Activated CD4-positive, alpha-beta T cell treated with anti-CD3 and anti-CD28 coated beads, Interleukin-2, Interleukin-4, amounts not matched to agents 100 ng/mL and 50 ng/mL, durations not matched to agents 16 hours and 8 hours (primary cell): ENCODE measurements at places on chromosomes 5 and 9.

- DNase-seq, result no peak
Measured at GRCh38 chr5:142492781-142493281, 168.0 kb upstream of the SPRY4 start.

DNA sequence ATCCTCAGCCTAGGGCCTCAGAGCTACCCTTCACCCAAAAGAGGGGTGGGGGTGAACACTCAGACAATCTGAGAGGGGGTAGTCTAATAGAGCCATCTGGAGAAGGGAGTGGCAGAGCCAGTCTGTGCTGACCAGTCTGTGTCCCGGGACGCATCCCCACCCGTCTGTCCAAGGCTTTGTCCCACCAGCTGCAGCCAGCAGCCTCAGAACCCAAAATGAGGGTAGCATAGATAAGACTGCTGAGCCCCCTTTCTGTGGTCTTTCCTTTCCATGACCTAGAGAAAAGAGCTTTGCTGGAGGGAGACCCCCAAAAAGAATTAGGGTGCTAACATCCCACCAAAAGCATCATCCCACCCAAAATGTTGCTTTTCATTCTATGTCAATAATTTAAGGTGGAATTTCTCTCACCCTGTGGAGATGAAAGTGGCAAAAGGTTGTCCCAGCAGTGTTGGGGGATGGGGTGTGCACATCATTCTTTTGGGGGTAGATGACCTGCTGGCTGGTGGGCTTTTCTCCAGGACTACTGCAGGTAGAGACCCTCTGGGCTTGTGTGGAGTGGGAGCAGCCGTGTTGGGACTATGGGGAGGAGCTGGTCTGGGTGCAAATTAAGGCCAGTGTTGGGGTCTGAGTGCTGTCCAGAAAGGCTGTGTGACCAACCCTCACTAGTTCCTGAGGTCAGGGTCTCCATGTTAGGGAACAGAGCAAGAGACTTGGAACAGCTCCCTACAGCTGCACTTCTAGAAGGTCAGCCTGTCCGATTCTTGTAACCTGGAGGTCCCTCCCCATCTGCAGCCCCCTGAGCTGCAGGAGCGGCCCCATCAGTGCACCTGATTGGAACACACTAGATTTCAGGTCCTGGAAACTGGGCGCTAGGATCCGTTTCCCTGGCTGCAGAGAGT lies 19.9 kb downstream of the URM1 start:
- DNase-seq, result no peak

DNA sequence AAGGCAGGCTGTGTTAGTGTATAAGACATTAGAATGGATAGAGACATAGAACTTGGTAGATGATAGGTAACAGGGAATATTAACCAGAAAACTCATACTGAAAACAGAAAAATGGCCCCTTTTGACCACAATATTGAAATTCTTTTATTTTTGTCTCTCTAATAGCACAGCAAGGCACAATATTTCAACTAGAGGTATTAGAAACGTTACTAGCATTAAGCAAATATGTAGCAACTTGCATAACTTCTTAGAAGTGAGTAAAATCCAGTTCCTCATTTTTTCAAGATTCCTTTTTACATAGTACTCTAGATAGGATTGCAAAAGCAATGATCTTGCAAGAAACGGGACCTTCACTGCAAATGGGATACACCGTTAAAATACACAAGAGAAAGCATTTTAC lies 102.7 kb upstream of the VCAN start:
- DNase-seq, result no peak

DNA sequence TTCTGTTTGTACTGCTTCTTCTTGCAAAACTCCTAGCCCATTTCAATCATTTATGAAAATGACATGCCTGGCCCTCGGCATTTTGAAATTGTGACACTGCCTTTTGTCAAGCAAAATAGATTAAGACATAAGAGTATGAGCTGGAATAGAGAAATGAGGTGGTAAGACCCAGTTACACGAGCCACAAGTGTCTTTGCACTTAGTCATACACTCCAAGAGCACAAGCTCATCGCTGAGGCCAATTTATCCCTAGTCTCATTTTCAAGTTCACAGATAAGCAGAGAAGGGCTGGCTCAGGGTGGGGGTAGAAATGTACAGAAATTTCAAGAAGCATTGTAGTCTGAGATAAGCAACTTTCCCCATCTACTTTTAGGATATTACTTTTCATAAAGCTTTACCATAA lies 40.6 kb upstream of the MAP1B start:
- DNase-seq, result no peak

- no peak for DNase-seq
Measured at GRCh38 chr5:93355691-93356090, 225.3 kb downstream of the NR2F1-AS1 start.

DNA sequence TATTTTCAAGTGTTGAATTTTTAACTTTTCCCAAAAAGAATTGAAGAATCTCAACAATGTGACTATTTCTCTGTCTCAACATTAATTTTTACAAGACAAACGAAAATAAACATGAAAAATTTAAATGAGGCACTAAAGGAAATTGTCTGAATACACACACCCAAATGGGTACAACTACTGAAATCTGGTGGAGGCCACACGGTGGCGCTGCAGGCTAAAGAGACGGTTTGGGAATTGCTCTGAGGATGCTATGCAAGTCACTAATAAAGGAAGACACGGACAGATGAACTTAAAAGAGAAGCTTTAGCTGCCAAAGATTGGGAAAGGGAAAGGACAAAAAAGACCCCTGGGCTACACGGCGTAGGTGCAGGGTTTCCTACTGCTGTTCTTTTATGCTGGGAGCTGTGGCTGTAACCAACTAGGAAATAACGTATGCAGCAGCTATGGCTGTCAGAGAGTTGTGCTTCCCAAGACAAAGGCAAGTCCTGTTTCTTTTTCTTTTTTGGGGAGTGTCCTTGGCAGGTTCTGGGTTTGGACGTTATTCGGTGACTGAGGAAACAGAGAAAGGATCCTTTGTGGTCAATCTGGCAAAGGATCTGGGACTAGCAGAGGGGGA lies at the start of gene PCDHB10:
Gene PCDHB10, plus strand, starts transcription at position 244 of the 616 bp plus-strand sequence. Its CDS starts 200 bp downstream, at position 444.
- DNase-seq, result peak; percentile 6

GRCh38 chr9:18020121-18020745 lies 441.4 kb downstream of the SH3GL2 start:
- no peak for DNase-seq

GRCh38 chr5:33244441-33245150 lies 196.2 kb upstream of the TARS1 start:
- no peak for DNase-seq

GRCh38 chr5:103561685-103562452 lies 720 bp downstream of the NUDT12 start:
- DNase-seq, result no peak

DNA sequence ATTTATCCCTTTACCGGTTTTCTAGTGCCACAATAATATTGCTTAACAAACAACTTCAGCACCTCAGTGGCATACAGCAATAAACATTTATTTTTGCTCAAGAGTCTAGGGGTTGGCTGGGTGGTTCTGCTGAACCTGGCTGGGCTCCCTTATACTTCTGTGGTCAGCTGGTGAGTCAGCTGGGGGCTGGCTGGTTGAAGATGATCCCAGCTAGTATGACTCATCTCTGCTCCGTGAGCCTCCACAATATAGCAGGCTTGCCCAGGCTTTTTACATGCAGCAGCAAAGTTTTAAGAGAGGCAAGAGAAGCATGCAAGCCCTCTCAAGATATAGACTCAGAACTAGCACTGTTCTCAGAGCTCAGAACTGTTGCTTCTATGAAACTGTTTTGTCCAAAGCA lies 523.5 kb upstream of the CLINT1 start:
- DNase-seq, result peak; percentile 62

- no peak for DNase-seq
Measured at GRCh38 chr5:57299986-57300385, 126.1 kb downstream of the GPBP1 start.

DNA sequence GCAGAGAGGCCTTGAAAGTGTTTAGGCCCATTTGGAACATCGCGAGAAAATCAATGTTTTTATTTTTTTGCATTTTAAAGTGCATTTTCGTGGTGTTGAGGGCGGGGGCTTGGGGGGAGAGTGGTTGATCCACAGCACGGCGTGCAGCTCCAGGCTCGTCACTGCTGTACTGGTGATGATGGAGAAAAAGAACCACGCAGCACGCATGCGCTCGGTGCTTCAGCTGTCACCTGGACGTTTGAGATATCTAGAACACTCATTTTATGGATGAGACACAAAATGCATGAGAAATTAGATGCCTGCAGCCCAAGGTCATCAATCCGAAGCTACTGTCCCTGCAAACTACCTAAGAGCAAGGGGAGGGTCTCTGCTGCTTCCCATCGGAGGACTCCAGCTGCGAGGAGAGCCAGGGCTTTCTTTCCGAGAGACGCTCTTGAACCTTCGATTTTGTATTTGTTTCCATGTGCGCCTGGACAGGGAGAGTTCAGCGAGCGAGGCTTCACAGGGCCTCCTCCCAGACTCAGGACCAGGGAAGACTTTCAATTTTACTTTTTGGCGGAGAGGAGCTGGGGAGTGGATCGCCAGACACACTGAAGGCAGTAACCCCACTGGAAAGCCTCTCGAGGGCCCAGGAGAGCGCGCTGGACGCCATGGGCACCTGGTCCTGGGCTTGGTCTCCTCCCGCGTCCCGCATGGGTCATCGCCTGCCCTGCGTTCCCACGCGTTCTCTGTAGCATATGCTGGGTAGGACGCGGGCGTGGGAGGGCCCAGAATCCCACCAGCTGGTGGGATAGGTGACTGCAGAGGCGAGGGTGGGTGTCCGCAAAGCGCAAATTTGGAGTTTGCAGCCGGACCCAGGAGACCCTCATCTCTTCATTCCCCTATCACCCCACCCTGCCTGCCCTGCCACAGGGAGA lies 2.5 kb downstream of the DMRT2 start:
- DNase-seq, result no peak

GRCh38 chr5:153659039-153659736 lies 168.7 kb downstream of the GRIA1 start:
- no peak for DNase-seq

DNA sequence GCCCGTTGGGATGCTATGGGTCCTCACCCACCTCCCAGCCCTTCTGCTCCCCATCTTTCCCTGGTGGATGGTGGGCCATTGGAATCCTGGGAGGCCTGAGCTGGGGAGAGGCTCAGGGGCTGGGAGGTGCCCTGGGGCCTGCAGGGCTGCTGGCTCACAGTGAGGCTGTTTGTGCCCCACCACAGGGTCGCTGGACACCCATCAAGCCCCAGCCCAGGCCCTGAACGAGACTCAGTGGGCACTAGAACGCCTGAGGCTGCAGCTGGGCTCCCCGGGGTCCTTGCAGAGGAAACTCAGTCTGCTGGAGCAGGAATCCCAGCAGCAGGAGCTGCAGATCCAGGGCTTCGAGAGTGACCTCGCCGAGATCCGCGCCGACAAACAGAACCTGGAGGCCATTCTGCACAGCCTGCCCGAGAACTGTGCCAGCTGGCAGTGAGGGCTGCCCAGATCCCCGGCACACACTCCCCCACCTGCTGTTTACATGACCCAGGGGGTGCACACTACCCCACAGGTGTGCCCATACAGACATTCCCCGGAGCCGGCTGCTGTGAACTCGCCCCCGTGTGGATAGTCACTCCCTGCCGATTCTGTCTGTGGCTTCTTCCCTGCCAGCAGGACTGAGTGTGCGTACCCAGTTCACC lies 4.9 kb upstream of the AIF1L start:
- DNase-seq, result no peak

GRCh38 chr5:137217599-137218200 lies 281.4 kb downstream of the SPOCK1 start:
- DNase-seq, result no peak

GRCh38 chr5:61440596-61440995 lies 108.5 kb downstream of the ZSWIM6 start:
- DNase-seq, result no peak

DNA sequence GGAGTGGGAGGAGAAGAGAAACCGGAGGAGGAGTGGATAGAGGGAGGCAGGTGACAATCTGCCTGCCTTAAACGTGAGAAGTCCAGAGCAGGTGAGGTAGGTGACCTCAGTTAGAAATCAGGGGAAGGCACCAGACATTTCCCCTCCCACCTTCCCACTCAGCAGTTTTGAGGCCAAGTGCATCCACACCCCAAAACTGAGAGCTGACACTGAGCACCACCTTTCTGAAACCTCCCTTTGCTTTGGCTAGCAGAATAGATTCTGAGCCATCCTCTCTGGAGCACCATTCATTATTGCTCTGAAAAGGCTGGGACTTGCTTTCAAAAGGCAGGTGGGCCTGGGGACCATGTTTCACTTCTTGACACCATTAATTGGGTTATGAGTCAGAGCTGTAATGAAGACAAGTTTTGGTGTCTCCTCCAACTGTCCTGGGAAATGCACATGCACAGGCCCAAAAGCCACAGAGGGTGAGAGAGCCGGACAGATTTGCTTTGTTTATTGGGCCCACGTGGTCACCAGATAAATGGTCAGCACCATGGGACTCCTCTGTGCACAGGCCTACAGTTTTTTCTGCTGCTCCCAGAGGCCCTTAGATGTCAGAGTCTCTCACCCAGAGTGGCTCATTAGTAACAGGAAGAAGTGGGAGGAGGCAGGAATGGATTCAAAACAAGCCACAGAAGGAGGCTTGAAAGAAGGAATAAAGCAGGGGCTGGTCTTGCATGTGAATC lies 314.7 kb downstream of the TLE1 start:
- no peak for DNase-seq

DNA sequence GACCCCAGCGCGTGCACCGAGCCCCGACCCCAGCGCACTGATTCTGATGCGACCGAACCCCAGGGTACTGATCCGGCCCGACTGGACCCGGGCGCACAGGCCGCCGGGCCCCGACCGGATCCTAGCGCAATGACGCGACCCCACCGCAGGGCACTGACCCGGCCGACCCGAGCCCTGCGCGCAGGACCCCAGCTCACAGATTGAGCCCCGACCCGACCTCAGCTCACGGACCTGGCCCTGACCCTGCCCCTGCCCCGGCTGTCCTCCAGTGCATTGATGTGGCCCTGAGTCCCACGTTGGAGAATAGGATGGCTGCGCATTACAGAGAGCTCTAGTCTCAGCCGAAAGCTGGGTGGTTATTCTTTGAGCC lies 438 bp downstream of the TRIP13 start:
- no peak for DNase-seq

- no peak for DNase-seq
Measured at GRCh38 chr5:119389288-119390030, 33.6 kb downstream of the TNFAIP8 start.

DNA sequence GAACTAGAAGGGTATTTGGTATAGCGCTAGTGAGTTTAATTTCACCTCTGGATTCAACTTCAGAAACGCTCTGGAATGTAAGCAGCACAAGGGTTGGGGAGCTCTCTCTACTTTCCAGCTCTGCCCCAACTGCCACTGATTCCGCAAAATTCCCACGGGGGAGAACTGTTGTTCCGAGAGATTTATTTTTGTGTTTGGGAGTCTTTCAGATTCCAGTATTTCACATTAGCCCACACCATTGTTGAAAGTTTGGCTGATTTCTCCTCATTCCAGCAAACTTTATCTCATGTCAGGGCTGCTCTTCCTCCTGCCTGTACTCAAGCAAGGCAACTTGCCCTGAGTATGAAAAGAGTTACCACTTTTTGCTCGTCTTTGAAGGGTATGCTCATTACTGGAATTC lies 198.5 kb upstream of the EGFLAM start:
- no peak for DNase-seq

GRCh38 chr5:8098081-8098480 lies 229.1 kb downstream of the MTRR start:
- no peak for DNase-seq

DNA sequence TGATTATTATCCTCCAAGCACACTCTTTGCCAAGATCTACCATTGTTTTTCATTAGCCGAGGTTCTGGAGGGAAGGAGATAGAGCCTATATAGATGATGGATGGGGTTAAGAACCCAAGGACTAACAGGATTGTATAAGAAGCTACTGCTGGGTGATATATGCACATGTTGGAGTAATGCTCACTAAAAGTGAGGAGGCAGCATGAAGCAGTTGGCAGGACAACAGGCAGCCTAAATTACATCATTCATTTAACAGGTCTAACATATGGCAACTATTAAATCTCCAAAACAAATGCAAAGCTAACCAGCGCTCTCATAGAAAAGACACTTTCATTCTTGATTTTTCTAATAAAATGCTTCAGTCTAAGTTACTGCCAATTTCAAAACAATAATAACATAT lies 293.2 kb downstream of the EPB41L4A start:
- no peak for DNase-seq
